Stimulated activated CD8-positive, alpha-beta memory T cell treated with anti-CD3 and anti-CD28 coated beads, Interleukin-15, amount 100 ng/mL, for 48 hours (primary cell): ENCODE measurements at places on chromosomes 11 and 22.

- DNase-seq = no peak
These were observed at the start of gene PYGM for GRCh38 chr11:64759722-64760719. TSS of gene PYGM (minus strand) at chr11:64759974. CDS start at chr11:64759898, 76 bp downstream.

DNA sequence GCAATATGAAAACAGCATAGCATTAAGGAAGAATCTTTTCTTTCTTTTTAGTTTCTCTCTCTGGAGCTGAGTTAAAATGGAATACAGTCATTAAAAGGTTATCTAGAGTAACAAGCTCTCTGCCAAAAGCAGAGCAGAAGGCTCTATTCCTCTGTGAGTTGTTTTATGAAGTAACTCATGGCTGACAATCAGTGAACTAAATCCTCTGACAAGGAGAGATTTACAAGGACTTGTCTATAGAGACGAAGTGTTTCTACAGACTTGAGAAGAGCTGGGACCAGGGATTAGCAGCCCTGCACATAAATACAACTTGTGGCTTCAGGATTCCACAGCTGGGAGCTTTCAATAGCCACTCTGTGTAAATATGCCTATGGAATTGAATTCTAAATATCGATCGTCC, 192.5 kb upstream of the RAG2 start:
- DNase-seq = no peak

DNA sequence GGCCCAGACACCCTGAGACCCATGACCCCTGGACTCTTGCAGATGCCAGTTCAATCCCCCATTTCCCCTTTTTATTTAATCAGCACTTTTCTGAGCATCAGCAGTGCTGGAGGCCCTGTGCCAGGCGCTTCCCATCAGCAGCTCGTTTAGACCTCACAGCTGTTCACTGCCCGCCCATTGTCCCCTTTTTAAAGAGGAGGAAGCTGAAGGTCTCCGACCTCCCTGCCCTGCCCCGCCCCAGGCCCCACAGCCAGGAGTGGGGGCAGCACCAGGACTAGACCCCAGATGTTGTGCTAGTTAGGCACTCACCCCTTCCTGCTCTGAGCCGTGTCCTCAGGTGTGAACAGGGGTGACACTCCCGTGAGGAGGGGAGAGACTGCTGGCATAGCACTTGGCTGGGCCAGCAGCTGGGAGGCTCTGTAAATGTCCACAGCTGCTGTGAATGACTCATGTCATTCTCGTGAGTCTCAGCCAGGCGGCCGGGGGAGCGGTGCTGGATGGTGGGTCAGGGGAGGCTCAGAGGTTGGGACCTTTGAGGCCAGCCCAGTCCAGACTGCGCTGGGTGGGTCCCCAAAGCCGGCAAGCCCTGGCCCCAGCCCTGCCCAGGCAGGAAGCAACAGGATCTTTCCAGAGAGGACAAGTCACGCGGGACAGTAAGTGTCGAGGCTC, 19.9 kb downstream of the EMID1 start:
- no peak for DNase-seq

DNA sequence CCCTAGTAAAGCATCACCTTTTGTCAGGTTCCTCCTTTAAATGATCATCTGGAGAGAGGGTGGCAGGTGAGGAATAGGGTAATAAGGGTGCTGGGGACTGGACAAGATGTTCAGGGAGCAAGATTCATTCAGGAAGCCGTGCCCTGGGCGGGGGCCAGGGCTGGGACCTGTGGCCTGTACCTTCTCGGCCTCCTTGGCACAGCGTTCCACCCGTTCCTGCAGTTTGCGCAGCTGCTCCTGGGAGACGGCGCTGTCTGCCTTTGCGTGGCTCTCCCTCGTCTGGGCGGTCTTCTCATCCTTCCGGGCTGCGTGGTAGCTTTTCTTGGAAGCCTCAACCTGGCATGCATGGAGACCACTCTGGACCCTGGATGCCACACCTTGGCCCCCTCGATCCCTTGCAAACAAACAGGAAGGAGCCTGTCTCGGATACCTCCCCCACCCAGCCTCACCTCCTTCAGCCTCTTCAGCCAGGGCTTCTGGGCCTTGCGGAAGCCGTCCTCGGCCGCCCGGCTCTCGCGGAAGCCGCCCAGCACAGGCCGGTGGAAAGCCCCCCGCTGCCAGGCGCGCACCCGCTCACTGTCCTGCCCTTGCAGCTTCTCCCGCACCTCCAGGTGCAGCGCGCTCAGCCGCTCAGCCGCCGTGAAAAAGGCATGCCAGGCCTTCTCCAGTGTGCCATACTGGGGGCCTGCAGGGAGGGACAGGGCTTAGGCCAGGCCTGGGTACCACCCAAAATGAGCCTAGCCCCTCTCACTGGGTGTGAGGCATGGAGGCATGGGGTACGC, 3.5 kb upstream of the ARFGAP2 start:
- DNase-seq = no peak

DNA sequence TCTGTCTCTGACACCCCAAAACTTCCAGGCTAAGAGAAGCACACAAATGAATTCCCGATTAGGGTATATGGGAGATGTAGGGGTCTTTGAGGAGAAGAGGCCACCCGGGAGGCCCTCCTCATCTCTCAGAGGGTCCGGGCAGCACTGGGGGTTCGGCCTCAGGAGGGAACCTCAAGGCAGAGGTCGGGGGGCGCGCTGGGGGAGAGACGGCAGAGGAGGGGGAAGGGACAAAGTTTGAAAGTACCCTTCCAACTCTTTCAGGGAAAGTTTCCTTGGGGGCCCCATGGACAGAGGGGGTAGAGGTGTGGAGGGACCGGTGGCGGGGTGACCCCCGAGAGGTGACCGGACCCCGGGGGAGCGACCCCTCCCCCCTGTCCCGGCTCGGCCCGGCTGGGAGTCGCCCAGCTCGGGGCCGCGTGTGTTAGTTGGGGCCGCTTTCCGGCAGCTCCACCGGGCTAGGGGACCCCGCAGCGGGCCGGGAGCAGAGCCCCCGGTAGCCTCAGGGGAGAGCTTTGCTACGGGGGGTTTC, 3.3 kb upstream of the GCAT start:
- DNase-seq = no peak

DNA sequence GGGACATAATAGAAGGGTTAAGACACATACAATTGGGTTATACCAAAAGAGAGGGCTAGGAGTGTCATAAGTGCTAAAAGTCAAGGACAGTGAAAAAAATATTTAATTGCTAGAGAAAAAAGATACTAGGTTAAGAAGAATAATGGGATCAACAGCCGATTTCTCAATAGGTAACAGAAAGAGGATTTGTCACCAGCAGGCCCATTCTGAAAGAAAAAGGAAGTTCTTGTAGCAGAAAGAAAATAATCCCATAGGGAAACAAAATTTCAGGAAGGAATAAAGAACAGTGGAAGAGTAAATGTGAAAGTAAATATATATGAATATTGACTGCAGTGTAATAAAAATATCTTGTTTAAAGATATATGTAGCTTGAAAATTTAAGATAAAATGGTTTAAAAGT, 43.3 kb upstream of the ADORA2A start:
- DNase-seq = no peak

GRCh38 chr22:36900225-36900624, 13.2 kb upstream of the CSF2RB start:
- no peak for DNase-seq

- DNase-seq = no peak
These were observed 109.9 kb upstream of the CLMP start for GRCh38 chr11:123304828-123305466.

GRCh38 chr11:22474616-22475015, 136.4 kb downstream of the SLC17A6 start:
- no peak for DNase-seq

- no peak for DNase-seq
These were observed 58.9 kb upstream of the ALX4 start for GRCh38 chr11:44368886-44369285.

GRCh38 chr11:113272281-113272680, 42.1 kb upstream of the TTC12 start:
- DNase-seq = no peak

GRCh38 chr22:32723643-32724042, 77.9 kb upstream of the TIMP3 start:
- DNase-seq = peak; percentile 11

DNA sequence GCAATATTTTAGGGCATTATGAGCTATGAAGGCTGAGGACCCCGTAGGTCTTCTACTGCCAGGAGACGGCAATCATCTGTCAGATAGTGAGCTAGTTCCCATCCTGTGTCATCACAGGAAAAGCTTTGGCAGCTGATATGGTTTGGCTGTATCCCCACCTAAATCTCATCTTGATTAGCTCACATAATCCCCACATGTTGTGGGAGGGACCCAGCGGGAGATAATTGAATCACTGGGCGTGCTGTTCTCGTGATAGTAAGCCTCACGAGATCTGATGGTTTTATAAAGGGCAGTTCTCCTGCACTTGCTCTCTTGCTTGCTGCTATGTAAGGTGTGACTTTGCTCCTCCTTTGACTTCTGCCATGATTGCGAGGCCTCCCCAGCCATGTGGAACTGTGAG, 18.1 kb downstream of the CSRP3 start:
- DNase-seq = no peak

GRCh38 chr11:30863209-30863608, 277.1 kb upstream of the MPPED2 start:
- DNase-seq = no peak

DNA sequence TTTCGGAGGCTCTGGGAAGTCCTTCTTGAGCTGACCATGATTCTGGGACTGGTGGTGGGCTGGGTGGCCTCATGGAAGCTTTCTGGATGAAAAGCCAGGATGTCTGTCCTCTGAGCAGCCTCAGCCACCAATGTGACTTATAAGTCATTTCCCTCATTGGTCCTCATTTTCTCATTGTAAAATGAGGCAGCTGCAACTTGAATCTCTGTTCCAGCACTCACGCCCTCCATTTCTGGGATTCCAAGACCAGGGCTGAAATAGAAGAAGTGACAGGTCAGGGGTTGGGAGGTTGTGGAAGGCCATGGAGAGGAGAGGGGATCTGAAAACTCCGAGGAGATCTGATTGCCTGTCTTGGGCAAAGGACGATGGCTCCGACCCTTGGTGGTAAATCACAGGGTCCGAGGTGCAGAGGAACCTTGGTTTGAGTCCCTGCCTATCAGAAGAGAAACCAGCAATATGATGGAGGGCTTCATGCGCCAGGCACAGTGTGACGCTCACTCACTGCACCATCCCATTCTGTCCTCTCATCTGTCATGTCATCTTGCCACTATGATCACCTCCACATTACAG, 38.3 kb downstream of the TSPAN18 start:
- no peak for DNase-seq

- DNase-seq = no peak
These were observed 31.5 kb downstream of the ARVCF start for GRCh38 chr22:19984851-19985811.

- no peak for DNase-seq
These were observed 16.5 kb downstream of the TOLLIP start for GRCh38 chr11:1292644-1293618.

DNA sequence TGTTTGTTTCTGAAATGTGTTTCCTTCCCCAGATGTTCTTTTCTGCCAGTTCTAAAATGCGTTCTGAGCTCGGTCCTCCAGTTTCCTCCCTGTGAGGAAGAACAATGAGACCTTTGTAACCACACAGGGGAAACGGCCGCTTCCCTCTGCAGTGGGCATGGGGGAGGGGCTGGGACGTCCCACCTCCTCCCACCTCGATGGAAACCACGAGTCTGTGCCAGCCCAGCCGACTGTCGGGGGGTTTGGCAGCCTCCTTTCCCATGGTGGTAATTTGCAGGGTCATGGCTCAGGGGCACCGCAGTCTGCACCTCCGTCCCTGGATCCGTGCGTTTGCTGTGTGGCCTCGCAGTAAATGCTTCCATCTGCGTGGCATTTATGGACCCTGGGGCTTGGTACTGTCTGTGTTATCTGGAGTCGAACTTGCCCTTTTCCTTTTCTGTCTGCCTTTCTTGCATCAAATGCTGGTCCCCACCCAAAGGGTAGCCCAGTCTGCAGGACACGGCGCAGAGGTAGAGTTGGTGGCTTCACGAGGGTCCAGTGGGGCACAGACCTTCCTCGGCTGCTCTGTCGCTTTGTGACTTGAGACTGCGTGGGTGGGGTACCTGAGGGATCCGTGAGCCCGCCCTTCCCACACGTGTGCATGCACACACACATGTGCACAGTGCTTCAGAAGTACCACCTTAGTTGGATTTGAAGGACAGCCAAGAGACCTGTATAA, 16.1 kb downstream of the LRP5 start:
- DNase-seq = no peak

GRCh38 chr11:76962583-76963416, 71.4 kb upstream of the B3GNT6 start:
- no peak for DNase-seq

DNA sequence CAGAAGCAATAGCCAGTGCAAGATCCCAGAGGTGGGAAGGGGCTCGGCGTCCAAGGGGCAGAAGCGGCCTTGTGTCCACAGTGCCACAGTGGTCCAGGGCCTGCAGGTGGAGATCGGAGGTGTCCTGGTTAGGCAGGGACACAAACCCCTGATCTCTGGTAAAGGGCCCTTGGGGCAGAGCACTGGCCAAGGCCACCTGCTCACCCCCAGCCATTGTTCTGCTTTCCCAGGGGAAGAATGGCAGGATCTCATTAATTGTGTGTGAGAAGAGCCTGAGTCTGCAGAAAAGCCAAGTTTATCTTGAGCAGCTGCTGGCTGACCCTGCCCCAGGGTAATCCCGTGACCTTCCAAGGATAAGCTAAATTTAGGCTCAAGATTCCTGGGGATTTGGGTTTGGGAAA, 3.1 kb upstream of the CLDN5 start:
- no peak for DNase-seq

DNA sequence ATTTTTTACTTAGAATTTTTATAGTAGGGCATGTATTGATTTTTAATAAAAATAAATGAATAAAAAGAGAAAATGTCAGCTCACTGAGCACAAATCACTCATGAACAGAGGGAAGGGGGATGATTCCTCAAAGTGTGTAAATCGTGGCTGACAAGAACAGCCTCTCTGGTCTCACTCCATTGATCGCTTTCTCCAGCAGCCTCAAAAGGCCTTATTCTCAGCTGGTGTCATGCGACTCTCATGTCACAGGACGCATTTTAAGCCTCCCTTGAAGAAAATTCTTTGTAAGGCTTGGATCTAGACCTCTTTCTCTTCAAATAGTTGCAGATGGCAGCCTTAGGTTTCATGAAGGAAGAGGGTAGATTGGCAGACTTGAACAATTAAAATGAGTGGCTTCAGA, 33.9 kb upstream of the SLC5A12 start:
- DNase-seq = no peak

GRCh38 chr11:131579932-131580387, 209.5 kb downstream of the NTM start:
- no peak for DNase-seq

GRCh38 chr11:64879244-64879900, 951 bp upstream of the EHD1 start:
- DNase-seq = no peak
